ENCODE measurements at places on chromosomes 7 and 10.

DNA sequence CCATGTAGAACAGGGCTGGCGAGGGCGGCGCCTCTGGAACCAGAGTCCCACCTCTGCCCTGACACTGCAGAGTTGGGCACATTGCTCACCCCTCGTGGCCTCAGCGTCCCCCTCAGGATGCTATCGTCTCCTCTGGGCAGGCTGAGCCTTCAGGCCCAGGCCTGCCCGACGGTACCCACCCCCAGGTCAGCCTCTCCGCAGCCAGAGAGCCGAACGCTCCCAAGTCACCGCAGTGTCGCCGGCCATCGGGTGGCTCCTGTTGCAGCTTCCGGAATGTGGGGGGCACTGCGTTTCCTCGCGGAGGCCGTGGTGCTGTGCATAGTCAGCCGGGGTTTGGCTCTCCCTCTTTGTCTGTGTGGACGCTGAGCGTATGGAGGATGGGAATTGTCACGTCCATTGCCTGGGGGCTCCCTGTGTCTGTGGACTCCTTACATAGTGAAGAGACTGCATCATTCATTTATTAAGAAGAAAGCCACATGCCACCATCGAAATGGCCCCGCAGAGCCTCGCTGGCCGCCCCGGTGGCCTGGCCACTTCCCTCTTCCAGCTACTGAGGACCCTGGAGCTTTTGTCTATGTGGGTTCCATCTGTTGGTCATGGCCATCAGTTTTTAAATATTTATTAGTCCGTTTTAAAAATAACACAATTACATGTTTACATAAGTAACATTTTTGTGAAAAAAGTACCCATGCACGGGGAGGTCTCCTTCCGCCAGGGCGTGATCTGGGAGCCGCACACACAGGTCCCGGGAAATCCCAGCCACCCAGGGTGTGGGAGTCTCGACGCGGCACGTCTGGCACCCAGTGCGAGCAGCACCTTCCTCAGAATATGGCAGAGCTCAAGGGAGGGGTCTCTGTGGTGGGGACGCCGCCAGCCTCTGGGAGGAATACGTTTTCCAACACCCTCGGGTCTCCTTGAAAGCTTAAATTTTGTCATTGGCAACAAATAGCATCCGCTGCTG lies 15.6 kb downstream of the NKX6-2 start:
- no peak for DNase-seq

GRCh38 chr7:18895456-18895855 lies 222.0 kb downstream of the TWIST1 start:
- no peak for DNase-seq

DNA sequence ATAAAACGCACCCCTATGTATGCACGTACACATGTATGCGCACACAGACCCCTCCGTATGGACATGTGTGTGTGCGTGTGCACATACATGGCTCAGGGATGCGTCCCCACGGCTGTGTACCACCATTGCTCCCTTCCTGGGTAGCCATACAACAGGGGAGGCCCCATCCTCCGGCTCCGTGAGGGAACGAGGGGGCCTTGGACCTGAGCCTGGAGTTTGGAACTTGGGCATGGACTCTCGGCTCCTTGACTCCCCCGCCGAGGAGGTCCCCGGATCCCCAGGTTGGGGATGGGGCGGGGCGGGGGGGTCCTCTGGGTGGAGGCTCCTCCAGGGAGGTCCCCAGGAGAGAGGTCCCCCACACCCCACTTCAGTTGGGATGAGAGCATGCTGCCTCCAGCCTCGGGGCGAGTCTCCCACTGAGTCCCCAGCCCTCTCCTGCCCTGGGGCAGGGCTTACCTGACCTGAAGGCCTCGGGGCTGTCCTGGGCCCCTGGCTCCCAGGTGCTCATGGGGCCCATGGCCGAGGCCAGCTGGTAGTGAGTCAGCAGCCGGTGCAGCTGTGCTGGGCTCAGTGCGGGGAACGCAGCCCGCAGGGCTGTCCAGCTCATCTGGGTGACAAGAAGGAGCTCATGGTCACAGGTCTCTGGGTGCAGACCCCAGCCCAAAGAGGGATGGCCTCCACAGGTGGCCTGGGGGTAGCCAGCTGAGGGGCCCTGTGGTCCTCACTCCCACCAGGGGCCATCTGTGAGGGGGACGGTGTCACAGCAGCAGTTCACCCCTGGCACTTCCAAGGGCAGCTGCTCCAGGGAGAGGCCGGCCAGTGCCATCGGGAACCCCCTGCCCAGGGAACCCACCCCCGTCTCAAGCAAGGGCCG lies 29.9 kb downstream of the AP5Z1 start:
- DNase-seq: no peak

DNA sequence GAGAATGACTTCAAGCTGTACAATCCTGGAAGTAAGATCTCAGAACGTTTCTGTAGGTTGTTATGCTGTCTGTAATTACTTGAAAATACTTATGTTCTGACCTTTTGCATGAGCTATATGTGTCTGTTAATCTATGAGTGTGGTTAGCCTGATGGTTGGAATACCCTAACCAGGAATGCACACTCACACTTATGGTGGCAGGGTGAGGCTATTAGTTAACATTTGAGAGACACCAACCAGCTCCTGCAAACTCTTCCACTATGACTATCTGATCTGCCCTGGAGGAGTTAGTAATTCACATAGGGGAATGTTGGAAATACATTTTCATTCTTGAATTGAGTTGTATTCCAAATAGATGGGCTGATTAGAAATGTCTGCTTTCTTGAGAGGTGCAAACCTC lies 450.3 kb downstream of the INHBA start:
- DNase-seq: no peak

DNA sequence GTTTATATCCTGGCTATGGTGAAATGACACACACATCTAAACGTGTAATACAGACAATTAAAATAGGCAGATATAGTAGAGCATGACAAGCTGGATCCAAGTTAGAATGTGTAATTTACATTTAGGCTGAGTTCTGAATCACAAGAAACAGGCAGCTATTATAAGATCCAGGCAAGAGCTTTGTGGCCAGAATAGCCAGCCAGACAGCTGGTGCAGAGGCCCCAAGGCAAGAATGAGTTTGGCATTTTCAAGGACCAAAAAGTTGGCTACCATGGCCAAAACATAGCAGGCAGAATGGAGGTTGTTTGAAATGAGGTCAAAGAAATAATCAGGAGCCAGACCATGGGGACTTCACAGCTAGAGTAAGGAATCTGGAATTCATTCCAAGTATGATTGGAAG lies 281.7 kb downstream of the MTERF1 start:
- no peak for DNase-seq

DNA sequence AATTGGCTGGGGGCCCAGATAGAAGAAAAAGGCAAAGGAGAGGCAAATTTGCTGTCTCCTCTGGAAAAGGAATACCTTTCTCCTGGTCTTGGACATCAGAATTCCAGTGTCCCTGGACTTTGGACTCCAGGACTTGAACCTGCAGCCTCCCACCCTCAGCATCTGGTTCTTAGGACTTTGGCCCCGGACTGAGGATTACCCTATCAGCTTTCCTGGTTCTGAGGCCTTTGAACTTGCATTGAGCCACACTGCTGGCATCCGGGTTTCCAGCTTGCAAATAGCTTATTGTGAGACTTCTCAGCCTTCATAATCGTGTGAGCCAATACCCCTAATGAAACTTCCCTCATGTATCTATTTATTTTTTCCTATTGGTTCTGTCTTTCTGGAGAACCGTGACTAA lies 68.3 kb downstream of the DNAH11 start:
- DNase-seq: no peak

- no peak for DNase-seq
These were observed 6.2 kb downstream of the GIGYF1 start for GRCh38 chr7:100687751-100688300.

DNA sequence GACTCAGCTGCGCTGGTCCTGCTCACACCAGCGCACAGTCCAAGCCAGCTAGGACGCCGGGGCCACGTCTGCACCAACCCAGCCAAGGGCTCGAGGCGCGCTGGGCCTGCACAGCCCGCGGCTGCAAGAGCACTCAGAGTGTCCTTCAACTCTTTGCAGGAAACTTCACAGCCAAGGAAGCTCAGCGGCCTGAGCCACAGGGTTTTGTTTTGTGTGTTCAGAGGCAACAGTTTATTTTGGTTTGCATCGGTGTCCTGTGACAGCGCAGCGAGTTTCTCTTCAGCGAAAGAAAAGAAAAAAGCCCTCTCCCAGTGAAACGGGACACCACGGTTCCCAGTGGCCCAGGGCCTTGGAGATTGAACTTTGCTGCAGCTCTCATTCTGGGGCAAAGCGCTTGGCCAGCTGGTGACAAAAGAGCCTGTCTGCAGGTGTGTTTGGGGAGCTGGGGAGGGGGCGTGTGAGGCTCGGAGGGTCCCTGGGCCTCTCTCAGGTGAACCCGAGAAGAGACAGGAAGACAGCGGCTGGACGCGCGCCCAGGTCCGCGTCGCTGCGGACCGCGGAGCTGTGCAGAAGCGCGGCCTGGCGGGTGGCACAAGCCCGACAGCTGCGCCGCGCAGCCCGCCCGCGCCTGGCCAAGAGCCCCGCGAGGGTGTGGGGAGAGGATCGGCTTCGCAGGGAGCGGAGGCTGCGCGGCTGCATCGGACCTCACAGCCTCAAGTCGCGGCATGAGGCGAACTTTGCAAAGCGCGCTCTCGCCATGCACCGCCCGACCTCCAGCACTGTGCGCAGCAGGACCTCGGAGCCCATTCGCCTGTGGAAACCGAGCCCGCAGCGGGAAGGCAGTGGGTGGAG lies 922 bp downstream of the CXCL12 start:
- DNase-seq: no peak

DNA sequence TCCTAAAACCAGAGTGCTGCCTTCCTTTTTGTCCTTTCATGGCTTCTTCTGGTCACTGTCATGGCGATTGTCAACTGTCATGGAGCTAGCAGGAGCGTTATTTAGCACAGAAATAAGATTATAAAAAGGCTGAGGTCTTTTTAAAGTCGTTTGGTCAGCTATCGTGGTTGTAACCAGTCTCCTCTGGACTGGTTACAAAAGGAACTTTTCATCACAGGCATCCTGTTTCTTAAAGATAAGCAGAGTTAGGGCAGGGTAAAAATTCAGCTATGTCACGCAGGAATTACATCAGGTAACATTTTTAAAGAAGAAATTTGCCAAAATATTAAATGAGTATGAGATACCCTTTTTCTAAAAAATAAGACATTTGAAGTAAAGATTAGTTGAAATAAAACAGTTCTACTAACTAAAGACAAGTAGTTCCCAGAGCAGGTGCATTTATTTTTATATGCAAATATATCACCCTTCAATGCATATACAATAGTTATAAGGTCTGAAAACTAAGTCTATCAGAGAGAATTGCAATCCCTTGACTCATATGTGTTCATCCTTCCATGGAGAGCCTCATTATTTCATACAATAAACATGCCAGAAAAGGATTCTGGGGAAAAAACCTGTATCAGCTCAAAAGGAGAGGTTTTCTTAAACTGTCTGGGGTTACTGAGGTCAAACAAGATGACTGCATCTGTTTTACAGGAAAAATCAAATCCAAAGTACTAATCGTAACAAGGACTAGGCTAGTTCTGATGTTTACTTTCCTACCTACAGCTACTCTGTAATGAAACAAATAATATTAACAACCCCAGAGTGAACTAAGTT lies 20.9 kb downstream of the FAM24A start:
- no peak for DNase-seq

- no peak for DNase-seq
These were observed 511.1 kb downstream of the ZNF37A start for GRCh38 chr10:38605153-38605661.

GRCh38 chr10:99631496-99631895 lies 11.3 kb upstream of the SLC25A28 start:
- no peak for DNase-seq

DNA sequence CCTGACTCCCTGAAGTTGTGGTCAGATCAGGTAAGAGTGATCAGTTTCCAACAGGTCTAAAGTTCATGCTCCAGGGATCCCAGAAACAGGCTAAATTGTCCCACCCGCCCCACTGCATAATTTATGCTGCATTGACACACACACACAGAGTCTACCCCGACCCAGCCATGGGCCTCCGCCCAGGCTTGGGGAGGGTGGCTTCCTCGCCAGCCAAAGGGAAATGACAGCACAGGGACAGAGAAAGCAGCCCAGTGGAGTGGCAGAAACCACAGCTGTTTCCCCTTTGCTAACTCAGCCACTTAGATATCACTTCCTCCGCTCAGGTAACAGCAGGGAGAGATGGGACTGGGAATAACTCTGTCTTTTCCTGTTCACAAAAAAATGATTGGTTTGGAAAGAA lies 9.4 kb downstream of the SH3PXD2A start:
- DNase-seq: no peak

GRCh38 chr10:62186999-62187675 lies 81.5 kb downstream of the RTKN2 start:
- no peak for DNase-seq

GRCh38 chr7:81367326-81367931 lies 402.4 kb downstream of the HGF start:
- no peak for DNase-seq

DNA sequence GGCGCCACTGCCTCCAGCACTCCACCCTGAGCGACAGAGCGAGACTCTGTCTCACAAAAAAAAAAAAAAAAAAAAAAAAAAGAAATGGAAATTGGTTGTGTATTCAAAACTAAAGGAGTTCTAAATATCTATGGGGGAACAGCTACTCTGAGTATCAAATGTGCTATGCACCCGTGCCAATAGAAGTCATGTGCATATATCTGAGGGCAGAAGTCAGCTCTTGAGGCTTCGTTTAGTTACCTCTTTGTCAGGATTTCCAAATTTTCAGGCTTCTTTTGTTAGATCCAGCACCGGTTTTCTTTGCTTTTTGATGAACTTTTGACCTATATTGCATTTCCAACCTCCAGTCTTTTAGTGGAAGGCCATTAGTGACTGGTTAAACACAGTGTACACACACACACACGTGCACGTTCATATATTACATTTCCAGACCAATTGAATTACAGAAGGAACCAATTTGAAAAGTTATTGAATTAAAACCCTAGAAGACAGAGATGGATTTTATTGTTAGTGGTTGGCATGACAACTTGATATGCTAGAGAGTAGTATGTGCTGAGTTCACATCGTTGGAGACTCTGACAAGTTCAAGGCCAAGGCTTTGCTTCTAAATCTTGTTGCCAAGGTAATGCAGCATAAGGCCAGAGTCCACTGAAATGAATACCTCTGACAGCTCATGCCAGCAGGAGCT lies 33.1 kb upstream of the ADD3 start:
- DNase-seq: no peak

Measured in GM12864 (cell line).